DMS79 treated with DMSO at 0.1 percent for 48 hours (cell line): ENCODE measurements at places on chromosomes 6 and 20.
A peak's percentile ranks its signal among the peaks of the same experiment; 100 is the strongest.

- no peak for DNase-seq
Measured at GRCh38 chr6:73985891-73986290, 289.9 kb downstream of the CD109 start.

DNA sequence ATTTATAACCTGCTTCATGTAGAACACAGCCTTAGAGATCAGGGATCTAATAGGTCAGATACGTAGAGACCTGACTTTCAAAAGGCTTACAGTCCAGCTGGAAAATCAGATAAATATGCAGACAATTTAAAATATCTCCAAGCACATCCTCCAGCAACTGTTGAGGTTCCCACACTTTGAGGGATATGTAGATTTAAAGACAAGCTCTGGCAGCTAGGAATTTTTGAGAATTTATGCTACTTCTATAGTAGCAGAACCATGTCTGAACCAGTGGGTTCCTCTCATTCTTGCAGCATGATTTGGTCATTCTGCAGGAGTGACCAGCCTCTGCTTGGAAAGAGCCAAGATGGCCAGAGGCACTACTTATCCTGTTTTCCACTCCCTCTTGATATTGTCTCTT, 60.5 kb downstream of the CYB5R4 start:
- no peak for DNase-seq

DNA sequence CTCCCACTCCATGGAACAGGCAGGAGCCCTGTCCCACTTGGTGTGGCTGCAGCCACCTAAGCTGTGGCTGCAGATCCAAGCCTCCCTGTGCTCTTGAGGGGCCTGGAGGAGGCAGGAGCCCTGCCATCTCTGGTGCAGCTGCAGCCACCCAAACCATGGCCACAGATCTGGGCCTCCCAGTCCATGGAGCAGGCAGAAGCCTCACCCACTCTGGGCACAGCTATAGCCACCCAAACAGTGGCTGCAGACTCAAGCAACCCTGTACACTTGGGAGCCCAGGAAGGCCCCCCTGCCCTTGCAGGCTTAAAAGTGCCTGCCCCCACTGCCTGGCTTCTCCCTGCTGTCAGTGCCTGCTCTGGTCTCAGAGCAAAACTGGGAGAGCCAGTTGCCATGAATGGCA, 320.3 kb downstream of the RFPL4B start:
- DNase-seq, result no peak

- DNase-seq, result no peak
Measured at GRCh38 chr6:170184316-170184715, 106.6 kb downstream of the DLL1 start.

DNA sequence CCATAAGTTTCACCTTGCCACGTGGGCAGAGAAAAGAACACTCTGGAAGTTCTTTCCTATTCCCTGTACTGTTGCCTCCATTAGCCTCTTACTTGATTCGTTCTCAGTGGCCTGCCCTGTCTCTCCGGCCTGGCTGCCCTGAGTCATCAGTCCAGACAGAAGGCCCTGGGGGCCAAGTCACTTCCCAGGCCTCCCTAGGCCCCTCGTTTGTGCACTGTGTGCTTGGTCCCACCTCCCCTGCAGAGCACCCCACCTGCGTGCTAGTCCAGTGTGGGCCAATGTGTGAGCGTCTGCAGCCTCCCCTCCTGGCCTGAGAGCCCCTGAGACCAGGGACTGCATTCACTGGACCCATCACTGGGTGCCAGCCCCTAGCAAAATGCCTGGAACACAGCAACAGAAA, 191.2 kb upstream of the RREB1 start:
- DNase-seq, result no peak

DNA sequence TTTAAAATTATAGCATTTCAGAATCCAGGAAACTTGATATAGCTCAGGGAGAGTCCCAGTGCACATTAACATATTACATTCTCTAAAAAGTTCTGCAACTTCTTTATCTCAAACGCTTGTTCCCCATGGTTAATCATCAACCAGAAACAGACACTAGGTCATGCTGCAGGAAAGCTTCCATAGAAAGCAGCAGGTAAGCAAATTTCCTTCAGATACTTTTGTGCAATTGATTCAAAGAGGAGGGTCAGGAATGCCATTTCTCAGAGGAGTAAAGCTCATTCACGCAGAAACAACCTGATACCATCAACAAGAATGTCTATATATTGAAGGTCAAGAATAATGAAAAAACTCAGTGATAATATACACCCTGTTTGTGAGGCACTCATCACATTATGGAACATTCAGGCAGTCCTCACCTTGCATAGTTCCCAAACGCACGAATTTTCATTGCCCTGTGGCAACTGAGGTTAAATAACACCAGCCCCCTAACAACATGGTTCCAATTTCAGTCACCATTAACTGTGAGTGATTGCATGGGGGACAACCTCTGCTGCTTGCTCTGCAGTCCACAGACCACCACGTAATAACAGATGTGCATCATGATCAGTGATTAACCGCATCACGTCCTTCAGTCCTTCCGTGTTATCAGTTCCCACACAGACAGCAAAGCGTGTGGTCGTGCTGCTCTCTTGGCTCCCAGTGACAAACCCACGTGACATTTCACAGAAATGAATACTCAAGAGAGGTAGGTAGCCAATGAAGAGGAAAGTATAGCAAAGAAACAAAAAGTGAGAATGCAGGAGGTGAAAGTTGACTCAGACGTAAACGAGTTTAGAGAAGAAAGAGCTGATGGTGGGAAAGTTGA, 95.7 kb downstream of the LY86 start:
- no peak for DNase-seq

- DNase-seq, result no peak
Measured at GRCh38 chr6:381742-382461, 9.7 kb upstream of the IRF4 start.

DNA sequence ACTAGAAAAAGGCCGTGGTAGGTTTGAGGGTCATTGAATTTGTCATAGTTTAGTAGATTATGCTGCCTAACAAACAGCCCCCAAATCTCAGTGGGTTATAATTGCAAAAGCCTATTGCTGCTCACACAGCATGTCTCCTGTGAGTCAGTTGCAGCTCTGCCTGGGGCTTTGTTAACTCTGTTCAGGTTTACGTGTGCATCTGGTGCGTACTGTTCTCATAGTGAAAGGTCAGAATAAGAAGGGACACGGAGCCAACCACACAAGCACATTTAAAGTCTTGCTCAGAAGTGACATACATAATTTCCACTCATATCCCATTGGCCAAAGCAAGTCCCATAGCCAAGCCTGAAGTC, 48.1 kb upstream of the BMP2 start:
- no peak for DNase-seq

GRCh38 chr6:142935553-142936517, 9.1 kb downstream of the HIVEP2 start:
- DNase-seq, result peak; percentile 34

DNA sequence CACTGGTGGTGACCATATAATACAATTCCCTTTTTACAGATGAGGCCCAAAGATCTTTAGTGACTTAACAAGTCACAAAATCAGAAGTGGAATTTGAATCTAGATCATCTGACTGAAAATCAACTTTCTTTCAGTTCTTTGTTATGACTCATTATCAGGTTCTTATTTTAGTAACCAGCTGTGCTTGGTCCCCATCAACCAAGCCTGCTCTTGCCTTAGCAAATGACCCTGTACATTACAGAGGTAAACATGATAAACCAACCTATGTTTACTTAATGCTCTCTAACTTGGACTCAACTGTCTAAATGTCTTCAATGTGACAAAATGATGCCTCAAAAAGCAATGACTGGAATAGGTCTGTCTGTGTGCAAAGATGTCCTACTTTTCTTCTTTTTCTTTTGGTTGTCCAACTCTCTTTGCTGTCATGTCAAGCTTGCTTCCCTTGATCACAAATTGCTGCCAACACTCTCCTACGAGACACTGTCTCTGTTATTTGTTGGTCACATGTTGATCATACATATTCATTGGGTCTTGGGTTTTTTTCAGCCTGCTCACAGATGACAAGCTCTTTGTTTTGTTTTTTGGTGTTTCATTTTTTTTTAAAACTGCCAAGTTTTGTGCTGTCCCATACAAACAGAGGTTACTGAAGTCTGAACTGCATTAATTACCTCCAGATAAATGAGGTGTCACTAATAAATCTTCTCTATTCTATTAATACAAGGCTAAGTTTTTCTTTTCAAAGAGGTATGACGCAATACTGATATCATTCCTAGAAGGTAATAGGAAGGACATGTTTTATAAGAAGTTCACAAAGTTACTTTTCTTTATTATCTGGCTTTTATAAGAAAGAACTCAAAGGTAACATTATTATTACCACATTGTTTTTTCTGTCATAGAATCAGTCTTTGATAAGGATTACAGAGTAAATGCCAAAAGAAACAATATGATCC, 62.2 kb upstream of the PLN start:
- no peak for DNase-seq

- no peak for DNase-seq
Measured at GRCh38 chr6:140002396-140003022, 628.1 kb upstream of the CITED2 start.

DNA sequence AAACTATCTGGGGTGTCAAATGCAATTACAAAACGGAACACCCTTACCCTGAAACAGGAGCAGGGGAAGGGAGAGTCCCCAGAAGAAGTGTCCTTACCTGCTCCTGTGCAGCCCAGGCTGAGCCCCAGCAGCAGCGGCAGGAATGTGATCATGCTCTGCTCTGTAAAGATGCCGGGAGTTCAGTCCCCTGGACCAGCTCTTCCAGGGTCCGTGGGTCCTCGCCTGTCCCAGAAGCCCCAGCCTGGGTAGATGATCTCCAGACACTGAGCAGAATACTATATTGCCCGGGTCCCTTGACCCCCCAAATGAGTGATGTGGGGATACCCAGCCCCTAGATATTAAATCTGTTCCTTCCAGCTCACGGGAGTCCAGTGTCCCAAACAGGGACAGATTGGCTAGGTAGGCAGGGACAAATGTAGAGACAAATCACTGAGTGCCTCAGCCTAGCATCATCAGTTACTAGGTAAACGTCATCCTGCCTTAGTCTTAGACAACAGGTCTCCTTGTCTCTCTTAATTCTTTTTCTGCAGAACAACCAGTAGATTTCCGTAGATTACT, at the start of gene HLA-DMB:
Gene HLA-DMB (minus strand): TSS at position 373 of the 558 bp plus-strand sequence. CDS start 221 bp downstream, at position 152.
- peak; percentile 46 for DNase-seq
